ENCODE measurements at places on chromosomes 7 and 10.

DNA sequence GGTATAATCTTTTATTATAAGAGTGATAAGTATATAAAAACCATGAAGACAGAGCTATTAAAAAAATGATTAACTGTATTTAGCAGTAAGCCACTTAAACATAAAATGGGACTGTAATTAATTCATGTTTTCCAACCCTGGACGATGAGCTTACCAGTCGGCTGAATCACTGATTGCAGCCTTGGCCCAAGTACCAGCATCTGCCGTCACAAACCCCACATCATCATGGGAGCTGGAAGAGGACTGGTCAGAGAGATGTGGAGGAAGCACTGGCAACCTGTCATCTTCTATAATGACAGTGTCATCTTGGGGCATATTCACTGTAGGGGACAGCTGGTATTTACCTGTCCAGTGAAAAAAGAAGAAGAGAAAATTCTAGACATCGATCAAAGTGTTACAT, 473.6 kb downstream of the PARD3 start:
- DNase-seq = peak; percentile 71

DNA sequence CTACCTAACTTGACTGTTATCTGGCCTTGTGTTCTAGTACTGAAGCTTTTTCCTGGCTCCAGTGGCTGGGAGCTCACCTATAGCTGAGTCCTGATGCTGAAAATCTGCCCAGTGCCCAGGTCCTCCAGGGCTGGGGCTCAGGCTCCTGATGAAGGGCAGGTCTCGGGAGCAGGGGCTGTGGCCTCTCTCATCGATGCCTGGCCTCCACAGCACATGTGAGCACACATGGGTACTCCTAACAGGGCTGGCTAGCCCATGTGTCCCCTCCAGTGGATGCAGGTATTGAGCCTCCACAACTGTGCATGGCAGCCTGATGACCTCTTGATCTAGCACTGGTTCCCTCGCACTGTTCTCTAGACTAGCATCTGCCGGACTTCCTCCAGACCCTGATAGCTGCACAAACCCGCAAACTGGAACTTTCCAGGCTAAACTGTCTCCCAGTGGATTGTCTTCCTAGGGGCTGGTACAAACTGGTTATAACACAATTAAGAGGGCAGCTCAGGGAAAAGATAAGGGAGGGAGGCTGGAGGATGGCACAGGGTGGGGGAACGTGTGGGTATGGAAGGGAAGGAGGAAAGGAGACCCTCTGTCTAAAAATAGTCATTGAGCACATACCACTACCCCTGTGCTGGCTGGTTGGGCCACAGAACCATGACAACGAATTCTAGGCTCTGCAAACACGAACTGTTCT, 35.1 kb downstream of the PLAC9 start:
- DNase-seq = no peak

GRCh38 chr7:5425507-5426225, 2.0 kb upstream of the TNRC18 start:
- peak; percentile 95 for DNase-seq

GRCh38 chr10:86188796-86189558, 177.6 kb downstream of the GRID1 start:
- no peak for DNase-seq

- peak; percentile 73 for DNase-seq
Measured at GRCh38 chr10:123459371-123460091, 206.6 kb upstream of the GPR26 start.

GRCh38 chr7:86991771-86992191, 67.7 kb downstream of the ELAPOR2 start:
- no peak for DNase-seq

DNA sequence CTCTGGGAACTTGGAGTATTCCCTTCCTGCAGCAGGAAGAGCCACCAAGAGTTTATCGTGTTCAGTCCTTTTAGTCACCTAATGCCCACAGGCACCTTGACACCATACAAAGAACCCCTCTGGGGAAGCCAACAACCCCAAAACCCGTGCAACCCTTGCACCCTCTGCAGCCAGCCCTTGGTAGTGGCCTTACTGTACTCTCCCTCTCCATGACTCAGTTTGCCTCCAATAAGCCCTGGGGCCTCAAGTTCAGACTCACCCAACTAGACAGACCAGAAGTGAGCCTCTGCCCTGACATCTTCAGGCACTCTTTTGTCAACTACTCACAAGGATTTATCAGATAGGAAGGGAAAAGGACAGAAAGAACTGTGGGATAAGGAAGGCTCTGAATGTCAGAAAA, 30.9 kb downstream of the KCNMA1 start:
- no peak for DNase-seq

DNA sequence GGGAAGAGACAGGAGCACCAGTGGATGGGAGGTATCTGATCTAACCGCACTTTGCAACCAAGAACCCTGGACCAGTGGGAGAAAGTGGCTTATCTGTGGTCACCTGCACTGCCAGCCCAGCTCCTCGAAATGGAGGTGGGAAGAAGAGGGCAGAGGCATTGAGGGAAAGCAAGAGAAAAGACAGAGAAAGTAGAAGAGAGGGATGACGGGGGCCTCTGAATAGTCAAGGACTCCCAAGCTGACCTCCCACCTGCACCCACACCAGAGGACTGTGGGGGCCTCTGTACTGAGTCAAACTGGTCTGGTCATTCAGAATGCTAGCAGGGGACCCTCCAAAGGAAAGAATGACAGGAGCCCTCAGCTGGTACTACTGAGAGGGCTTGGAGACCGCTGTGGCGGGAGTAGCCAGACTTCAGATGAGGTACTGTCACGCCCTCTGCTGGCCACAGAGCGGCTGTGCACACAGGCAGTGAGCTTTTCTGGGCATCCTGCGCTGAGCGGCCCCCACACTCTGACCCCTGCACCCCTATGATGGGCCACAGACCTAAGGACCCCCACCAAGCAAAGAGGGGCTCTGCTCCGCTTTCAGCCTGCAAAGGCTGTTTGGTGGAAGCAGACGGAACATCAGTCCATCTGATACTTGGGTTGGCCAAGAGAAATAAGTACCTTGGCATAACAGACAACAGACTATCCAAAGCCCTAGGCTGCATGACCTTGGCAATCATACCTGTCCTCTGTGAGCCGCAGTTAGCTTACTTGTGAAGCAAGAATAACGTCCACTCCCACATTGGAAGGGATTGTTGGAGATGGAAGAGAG, 112.9 kb downstream of the COL13A1 start:
- peak; percentile 74 for DNase-seq

- DNase-seq = no peak
Measured at GRCh38 chr7:132080467-132080866, 495.8 kb downstream of the PLXNA4 start.

- no peak for DNase-seq
Measured at GRCh38 chr10:114648368-114648767, 9.7 kb downstream of the ABLIM1 start.

DNA sequence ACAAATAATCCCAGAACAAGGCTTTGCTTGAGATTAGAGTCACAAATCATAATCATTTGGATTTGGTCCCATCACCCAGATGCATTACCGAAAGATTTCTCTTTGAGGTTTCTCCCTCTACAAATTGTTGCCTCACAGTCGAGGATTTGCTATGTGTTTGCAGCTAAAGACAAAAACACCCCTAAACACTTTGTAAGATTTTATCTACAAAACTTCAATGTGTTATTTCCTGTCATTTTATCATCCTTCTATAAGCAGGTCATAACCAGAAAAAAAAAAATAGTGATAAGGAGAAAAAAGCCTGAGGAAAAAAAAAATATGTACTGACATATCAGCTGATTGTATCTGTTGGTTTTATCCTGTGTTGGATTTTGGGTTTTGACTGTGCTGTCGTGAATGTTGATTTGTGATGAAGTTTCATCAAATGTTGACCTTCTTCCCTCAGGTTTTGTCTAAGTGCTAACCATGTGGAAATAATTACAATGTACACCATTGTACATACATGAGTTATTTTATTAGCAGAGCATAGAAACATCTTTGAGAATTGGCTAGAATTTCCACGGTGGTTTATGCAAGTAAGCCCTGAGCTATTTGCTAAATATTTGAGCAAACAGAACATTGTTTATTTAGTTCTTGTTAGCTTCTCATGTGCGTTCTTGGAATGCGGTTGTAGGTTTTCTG, 274.4 kb downstream of the NEBL start:
- peak; percentile 86 for DNase-seq

DNA sequence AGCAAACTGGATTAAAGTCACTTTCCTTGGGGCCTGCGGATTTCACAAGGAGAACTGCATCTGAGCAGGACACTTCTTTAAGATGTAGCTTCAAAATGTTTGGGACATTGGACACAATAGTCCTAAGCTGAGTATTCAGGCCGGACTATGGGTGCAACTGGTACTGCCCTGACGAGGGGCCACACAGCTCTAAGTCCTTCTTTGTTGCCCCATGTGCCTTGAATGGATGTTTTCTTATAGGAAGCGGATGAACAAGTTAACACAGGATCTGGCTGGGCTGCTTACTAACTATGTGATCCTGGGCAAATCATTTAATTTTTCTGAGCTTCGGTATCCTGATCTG, 147.8 kb upstream of the KLF14 start:
- DNase-seq = no peak

DNA sequence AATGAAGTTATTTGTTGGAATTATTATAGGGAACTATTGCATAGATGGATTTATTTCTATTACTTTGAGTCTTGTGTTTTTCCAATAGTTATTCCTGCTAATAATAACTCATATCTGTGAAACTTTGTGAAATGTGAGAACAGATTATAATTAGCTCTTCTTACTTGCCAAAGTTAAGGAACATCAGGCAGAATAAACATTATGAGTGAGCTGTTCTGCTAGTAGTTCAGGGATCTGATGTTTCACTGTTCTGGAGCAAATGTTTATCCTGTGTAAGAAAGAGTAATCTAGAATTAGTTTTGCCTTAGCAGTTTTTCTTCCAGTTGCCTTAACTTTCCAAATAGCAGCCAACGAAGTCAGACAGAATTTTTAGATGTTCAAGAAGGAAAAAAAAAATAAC, 245.2 kb upstream of the PLXDC2 start:
- no peak for DNase-seq

- peak; percentile 76 for DNase-seq
Measured at GRCh38 chr10:29329420-29329819, 40.5 kb downstream of the LYZL1 start.

GRCh38 chr10:84563355-84563754, 235.0 kb downstream of the CCSER2 start:
- DNase-seq = no peak

DNA sequence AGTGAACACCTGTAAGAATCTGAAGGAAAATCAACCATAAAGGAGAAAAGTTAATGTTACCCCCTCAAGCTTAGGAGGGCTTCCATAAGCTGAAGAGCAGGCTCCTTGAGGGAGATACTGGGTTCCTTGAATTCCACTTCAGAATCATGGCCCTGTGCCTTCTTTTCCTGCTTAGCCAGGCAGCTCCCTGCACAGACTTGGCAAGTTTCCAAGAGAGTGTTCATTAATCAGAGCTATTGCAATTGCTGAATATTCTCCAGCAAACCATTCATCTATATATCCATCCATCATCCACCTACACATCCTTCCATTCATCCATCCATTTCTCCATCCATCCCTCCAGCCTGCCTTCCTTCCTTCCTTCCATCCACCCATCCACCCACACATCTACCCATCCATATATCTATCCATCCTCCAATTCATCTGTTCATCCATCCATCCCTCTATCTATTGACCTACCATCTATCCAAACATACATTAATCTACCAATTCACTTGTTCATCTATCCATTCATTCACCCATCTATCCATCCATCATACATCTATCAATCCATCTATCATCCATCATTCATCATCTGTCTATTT, 574.4 kb downstream of the PTPRN2 start:
- DNase-seq = peak; percentile 48

DNA sequence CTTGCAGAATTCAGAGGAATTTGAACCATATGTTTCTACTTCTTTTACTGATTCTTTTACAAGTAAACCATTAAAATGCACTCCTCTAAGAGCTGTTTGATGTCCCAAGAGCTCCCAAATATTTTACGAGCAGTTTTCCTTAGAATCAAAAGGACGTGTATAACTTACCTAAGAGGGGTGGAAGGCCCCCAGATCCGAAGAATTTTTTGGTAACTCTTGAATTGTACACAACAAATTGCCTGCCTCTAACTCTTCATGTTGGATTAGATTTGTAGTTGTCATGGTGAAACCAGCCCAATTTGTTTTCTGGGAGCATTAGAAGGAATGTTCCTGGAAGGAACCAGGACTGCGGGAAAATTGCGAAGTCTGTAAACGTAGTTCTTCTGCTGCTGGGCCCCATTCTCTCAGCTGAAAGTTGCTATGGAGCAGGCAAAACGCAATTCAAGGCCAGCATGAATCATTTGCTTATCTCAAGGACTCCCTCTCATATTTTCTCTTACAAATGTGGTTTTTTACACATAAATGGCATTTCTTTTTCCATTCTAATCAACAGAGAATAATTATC, 124.8 kb upstream of the TMEM72 start:
- no peak for DNase-seq

DNA sequence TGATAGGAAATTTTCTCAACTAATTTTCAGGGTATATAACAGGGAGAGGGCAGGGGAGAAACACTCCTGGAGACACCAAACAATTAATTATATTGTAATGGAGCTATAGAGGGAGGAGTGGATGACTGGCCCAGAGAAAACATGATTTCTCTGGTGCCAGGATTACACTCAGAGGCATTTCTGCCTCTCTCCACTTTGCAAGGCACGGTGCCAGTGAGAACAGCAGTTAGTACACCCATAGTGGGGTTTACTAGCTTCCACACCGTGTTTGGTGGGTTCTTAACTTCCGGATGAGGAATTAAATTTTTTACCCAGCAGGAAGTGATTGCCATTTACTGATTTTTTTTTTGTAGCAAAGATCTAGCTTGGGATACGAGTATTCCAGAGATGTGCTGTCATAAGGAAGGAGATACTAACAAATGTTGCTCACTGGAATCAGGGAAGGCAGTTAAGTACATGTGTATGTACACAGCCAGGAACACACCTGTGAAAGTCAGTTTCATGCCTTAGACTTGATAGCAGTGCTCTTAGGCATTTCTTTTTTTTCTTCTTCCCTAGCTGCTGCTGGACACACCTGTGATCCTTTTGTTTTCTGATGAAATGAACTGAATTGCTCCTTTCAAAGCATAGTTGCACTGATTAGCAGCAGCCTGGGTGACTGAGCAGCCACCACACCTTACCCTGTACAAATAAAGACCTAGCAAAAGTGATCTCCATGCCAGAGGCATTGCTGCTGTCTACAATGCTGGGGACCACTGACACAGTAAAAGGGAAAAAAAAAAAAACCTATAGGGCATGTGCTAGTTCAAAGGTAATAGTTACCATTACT, 58.1 kb downstream of the POLL start:
- no peak for DNase-seq

- no peak for DNase-seq
Measured at GRCh38 chr10:114044247-114045135, 825 bp downstream of the ADRB1 start.

- no peak for DNase-seq
Measured at GRCh38 chr7:121531175-121532070, 135.3 kb upstream of the FAM3C start.

DNA sequence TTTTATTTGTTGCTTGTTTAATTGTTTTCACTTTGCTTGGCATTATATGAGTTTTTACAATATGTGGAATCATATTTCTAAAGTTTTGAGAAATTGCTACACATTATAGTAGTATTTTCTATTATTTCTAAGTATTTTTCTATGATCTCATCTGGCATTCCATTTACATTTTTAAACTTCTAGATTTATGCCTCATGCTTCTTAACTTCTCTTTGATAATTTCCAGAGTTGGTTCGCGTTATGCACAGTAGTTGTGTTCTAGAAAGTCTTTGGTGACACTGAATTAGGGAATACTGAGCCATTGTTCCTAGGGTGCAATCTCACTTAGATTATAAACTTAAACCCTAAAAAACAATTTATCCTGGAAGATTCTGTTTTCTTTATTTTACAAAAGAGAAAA, 129.2 kb downstream of the GNAI1 start:
- DNase-seq = no peak

Measured in NCI-H1417 (cell line).